GM19239 (cell line): ENCODE measurements at places on chromosomes 7 and 10.

GRCh38 chr10:43706166-43706565 is 57.5 kb upstream of the ZNF32 start:
- no peak for DNase-seq

- DNase-seq: no peak
Measured at GRCh38 chr10:14439451-14440259, 108.9 kb upstream of the FRMD4A start.

GRCh38 chr7:36048141-36048901 is 104.7 kb upstream of the EEPD1 start:
- no peak for DNase-seq

GRCh38 chr10:31908157-31908556 is 20.5 kb downstream of the ARHGAP12 start:
- DNase-seq: no peak

DNA sequence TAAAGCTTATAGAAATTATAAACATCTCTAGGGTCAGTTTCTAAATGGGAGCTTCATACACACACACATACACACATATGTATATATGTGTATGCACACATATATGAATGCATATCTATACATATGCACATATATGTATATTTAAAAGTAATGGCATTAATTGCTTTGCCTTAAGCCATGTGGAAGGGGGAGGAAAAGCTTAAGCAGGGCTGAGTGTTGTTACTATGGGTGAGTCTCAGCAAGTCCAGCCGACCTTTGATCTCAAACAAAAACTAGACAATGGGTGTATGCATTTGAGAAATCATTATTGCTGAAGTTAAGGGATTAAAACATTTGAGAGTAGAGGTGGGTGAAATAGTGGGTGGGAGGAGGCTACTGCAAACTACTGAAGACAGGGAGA is 546.7 kb downstream of the MAGI2 start:
- no peak for DNase-seq

DNA sequence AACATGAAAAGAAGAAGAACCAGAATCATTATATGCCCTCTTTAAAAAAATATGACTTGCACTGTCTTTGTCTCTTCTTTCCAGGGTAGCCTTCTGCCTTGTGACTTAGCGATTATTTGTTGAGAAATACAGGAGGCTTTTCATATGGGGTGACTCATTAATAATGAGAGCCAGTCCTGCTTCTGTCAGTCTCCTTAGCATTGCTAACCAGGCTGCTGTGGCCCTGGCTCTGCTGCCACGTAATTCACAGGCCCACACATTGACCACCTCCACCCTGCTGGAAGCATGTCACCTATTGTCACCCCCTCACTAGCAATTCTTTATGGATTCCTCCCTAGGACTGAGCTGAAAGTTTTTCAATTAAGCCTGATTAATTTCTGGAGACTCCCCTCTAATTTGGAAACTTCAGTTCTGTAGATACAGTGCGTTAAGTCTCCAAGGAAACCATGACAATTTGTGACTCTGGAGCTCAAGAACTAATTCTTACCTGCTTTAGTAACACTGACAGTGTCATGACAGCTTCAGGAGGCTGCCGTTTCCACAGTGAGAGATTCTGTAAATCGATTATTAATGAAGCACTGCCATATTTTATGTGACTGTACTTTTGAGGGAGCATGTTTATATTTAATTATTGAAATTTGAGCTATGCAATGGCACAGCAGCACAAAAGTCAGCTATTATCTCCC is 267.9 kb upstream of the SP8 start:
- no peak for DNase-seq

DNA sequence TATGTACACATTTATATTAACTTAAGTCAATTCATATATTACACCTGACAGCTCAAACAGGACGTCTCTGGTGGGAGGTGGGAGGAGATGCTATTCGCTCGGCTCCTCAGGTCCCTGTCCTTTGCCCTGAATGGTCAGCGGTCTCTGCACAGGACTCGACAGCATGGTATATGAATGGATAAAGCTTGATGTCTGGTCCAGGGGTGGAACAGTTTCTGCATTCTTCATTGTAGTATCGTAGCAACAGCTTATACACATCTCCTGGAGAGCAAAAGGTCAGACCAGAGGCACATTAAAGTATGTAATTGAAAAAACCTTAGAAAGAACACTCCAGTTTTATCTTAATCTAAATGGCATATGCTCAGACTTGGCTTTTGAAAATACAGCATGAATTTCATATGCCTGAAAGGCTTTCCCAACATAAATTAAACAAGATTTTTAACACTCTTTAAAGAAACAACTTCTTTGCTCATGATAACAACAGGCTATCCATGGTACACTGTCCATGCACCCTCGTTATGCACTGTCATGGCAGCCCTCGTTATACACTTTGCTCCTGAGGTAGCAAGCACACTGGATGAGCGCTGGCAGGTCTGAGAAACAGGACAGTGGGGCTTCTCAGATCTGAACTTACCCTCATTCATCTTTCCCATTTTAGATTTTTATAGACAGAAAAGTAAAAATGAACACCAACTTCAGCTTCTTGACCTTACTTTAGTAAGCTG is 57.3 kb upstream of the OGDHL start:
- no peak for DNase-seq

DNA sequence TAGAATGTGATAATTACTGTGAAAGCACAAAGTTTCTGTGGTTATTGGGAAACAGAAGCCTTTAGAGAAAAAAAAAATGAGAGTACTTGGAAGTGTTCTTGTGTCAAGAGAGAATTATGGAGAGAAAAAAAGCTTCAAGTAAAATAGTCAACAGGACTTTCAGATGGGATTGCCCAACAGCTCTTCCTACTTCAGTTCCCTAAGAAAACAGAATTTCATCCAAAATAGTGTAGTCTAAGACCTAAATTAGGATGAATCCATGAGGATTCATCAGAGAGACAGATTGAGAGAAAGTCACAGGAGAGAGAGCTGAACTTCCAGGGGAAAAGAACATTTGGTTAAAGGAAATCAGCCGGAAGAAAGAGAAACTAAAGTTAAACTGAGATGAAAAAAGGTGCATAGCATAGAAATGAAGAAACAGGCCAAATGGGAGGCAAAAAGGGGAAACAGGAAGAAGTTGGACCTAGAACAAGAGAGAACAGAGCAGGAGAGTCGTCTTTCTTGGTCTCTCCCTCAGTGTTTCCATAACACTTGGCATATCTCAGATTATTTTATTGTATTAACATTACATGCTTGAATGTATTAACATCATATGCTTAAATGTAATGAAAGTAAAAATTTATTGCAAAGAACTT is 2.5 kb downstream of the SCIN start:
- DNase-seq: no peak

GRCh38 chr10:36183056-36183455 is 541.0 kb upstream of the FZD8 start:
- DNase-seq: no peak

GRCh38 chr10:44749151-44749550 is 162.0 kb upstream of the TMEM72 start:
- no peak for DNase-seq

GRCh38 chr10:95290461-95291364 is at the start of gene PDLIM1:
PDLIM1 (minus strand) TSS chr10:95291003; CDS start chr10:95290915, 88 bp downstream.
- DNase-seq: peak; percentile 65

- no peak for DNase-seq
Measured at GRCh38 chr10:113517901-113518260, 35.0 kb upstream of the HABP2 start.

DNA sequence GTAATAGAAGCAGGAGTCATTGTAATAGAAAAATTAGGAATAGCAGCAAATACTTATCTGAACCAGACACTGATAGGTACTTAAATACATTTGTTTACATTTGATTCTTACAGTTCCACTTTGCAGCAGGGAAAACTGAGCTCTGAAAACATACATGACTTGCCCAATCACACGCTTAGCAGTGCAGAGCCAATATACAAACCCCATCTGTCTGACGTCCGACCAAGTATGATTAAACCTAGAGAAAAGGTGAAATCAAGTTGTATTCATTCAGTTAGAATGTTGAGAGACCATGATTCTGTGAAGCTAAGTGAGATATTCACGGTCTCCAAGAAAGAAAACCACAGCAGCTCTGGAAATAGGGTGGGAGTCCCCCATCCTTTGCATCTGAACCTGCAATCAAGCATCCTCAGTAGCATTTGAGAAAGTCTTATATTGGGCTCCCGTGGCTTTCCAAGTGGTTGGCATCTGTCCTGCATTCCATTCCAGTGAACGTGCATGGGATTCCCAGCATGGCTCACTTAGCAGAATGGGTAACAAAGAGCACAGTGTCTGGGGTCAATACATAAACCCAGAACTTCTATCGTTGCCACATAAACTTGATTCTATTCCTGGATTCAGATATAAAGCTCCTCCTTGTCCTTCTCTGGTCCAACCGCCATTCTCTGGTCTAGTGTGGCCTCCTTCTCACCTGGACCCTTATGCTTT is 148.7 kb upstream of the RSU1 start:
- no peak for DNase-seq

GRCh38 chr10:130430852-130431704 is 294.9 kb downstream of the GLRX3 start:
- no peak for DNase-seq

DNA sequence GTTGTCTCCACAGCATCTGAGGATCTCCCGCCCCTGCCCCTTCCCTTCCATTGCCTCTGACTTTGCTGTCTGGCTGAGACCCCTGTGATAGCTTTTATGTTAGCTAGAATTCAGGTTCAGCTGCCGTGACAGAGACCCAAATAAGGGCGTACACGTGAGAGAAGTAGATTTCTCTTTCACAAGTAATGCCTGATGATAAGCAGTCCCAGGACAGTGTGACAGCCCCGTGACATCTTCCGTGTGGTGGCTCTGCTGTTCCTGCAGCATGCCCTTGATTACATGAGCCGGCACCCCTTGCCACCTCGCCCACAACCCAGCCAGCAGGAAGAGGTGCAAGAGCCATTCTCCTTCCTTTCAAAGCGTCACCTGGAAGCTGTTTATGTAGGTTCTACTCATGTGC is 130.9 kb upstream of the PODXL start:
- DNase-seq: no peak

GRCh38 chr10:28922127-28922526 is 244.8 kb downstream of the BAMBI start:
- DNase-seq: no peak
